ENCODE measurements at places on chromosomes 1 and 21.

GRCh38 chr1:107378426-107378825, 237.6 kb downstream of the NTNG1 start:
- DNase-seq = no peak

DNA sequence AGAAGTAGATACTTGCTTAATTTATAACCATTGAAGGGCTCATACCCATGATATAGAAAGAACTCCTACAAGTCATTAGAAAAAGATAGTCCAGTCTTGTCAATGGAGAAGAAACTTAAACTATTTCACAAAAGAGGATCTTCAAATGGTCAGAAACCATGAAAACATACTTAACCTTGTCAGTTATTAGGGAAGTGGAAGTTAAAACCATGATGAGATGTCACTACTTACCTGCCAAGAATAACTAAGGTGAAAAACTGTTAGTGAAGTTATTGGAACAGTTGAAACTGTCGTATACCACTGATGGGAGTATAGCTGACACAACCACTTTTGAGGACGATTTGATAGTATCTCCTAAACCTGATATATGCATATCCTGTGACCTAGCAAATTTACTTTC, 46.8 kb downstream of the OSBPL9 start:
- DNase-seq = no peak

GRCh38 chr1:224116131-224116530, 2.2 kb downstream of the FBXO28 start:
- DNase-seq = peak; percentile 35

GRCh38 chr1:219413536-219413935, 199.4 kb downstream of the ZC3H11B start:
- no peak for DNase-seq

- no peak for DNase-seq
These were observed 18.9 kb upstream of the BATF3 start for GRCh38 chr1:212718499-212718898.

GRCh38 chr1:904310-904950, 19.3 kb upstream of the SAMD11 start:
- DNase-seq = peak; percentile 58

- no peak for DNase-seq
These were observed 118.3 kb downstream of the DHRS3 start for GRCh38 chr1:12499539-12500240.

GRCh38 chr1:224496826-224497225, 62.2 kb upstream of the WDR26 start:
- DNase-seq = no peak

DNA sequence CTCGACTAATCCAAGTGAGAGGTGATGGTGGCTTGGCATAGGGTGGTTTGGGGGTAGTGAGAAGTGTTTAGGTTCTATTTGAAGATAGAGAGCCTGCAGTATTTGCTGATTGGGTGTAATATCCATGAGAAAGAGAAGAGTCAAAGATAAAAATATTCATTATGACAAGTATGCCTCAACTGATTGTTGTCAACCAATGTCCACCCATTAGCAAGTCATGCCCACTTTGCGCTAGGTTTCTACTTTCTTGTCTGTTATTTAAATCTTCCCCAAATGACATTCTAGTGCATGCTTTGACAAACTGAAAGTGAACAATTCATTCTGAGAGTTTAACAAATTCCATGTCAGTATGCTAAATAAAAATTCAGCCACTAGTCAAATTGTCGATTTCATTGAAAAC, 3.8 kb upstream of the XCL1 start:
- no peak for DNase-seq

DNA sequence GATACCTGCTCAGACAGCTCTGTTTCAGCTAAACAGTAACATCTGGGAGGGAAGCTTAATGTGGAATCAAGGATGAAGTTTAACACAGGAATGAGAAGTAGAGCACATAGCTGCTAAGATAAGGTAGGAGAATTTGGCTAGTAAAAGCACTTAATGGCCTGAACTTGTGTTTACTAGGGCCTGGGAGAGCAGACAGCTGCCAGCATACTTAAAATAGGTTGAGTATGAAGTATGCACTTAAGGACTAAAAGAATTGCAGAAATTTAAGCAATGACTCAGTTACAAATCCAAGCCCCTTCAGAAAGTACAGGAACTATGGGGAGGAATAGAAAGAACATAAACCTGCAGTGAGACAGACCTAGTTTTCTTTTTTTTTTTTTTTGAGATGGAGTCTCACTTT, 53.0 kb downstream of the BACH1 start:
- no peak for DNase-seq

DNA sequence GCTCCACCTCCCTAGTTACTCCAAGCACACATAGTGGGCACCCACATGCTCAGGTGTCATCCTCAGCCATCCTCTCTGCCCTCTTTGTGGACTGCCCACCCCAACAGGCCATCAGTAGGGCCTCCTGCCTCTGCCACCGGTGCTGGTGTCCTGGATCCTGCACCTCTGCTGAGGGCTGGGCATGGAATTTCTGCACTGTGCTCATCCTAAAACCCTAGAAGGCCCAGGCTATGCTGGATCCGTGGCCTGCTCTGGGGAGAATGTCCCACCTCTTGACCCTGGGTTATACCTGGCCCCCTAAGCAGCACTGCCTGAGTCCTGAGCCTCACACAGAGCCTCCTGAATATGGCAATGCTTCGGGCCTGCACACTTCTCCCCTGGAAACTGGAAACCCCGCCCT, 318.3 kb downstream of the MATN1 start:
- DNase-seq = no peak

GRCh38 chr1:28887419-28887834, 26.9 kb upstream of the EPB41 start:
- DNase-seq = no peak

DNA sequence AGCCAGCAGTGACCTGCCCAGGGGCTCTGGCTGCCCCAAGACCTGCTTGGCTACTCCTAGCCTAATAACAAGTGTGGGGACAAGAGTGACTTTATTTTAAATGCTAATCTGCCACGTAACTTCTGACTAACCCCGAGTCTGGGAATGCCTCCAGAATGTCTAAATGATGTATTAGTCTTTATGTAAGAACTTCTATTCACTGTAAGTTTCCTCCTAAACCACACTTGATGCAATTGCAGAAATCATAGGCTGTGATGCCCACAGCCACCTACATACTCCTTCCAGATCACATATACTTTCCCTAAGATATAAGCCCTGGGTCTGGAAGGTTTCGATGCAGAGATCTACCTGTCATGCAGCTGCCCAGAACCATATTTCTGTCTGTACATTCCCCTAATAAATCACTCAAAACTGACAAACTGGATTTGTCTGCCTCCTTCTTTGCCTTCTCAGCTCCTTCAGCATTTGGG, 5.9 kb upstream of the VPS45 start:
- DNase-seq = no peak

DNA sequence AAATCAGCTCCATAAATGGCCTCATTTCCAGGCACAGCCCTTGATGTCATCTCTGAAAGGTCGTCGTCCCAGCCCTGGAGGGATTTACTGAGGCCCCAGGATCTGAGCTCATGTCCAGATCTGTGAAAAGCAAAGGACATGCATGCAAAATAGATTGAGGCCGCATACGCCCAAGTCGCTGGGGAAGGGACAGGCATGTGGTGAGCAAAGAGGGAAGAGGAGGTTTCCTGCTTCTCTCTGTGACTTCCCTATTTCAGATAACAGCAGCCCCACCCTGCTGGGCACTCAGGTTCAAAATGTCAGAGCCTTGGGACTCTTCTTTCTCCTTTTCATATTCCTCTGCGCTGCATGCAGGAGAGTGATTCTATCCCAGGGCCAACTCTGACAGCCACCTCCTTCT, 197.2 kb downstream of the ADSS2 start:
- DNase-seq = peak; percentile 78

- no peak for DNase-seq
These were observed 122.3 kb upstream of the TMPRSS2 start for GRCh38 chr21:41630249-41630648.

DNA sequence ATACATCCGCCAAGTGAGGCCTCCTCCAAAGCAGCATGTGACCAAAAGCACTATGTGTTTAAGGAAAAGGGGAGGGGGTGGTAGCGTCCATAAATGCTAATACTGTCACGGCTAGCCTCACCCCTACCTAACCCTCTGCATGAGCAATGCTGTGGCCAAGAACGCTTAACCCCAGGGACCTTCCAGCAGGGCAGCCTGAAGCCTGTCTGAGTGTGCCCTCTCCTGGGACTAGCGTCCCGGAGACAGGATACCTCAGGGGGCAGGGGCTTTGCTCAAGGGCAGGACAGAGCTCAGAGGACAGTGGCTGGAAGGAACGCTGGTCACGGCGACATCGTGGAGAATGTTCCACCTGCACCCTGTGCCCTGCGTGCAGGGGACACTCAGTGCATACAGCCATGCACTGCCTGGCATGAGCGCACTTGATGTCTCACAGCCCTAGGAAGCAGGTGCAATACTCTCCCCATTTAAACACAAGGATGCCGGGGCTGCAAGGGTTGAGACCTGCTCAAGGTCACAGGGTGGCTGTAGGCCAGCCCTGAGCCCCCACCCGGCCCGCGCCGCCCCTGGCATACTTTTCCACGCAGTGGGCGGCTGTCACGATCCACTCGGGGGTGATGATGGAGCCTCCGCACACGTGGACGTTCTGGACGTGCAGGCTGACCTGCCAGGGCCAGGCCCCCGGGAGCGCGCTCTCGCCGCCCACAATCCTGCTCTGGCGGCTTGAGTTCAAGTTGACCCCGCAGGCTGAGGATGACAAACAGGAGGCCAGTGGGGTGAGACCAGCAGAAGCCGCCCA, 35.0 kb downstream of the TMPRSS2 start:
- no peak for DNase-seq

DNA sequence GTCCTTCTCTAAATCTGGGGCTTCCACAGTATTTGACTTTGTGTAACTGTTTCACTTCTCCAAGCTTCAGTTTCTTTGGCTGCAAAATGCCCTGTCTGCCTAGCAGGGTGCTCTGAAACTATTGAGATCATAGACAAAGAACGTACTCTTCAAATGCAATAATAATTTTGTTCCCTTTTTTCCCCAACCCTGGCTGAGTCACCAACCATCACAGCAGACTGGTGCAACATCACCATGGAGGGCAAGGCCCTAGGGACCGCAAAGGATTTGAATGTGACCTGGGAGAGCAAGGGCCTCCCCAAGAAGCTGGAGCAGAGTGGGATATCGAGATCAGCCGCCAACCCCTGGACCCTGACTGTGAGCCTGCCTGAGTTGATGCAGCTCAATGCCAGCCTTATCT, 115.0 kb downstream of the FCRL5 start:
- DNase-seq = no peak

DNA sequence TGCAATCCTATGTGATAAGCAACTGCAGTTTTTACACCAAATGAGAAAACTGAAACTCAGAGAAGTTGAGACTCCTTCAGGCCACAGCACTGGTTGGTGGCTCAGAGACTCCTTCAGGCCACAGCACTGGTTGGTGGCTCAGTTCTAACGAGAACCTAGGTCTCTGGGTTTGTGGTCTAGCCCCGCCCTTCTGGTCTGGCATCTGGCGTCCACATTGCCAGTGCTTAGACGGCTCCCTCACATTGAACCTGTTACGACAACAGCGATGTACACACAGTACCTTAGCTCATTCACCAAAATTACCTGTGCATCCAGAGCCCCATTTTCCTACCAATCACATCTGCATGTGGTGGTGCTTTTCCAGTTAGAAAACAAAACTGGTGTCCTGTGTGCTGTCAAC, 66.1 kb downstream of the NID1 start:
- DNase-seq = no peak

DNA sequence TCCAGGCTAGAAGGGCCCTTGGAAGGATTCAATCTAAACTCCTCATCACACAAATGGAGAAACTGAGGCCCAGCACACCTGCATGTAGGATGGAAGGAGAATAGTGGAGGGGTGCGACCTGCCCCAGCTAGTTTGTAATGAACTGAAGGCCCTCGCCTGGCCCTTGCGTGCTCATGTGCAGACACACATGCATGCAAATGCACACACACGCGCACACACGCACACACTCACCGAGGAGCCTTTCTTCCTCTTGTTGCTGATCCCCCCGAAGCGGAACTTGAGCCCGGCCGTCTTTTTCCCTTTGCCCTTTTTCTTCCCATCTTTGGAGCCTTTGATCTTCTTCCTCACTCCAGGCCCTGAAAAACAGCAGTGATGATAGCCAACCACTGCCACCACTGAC, 27.9 kb downstream of the CHD5 start:
- DNase-seq = no peak

DNA sequence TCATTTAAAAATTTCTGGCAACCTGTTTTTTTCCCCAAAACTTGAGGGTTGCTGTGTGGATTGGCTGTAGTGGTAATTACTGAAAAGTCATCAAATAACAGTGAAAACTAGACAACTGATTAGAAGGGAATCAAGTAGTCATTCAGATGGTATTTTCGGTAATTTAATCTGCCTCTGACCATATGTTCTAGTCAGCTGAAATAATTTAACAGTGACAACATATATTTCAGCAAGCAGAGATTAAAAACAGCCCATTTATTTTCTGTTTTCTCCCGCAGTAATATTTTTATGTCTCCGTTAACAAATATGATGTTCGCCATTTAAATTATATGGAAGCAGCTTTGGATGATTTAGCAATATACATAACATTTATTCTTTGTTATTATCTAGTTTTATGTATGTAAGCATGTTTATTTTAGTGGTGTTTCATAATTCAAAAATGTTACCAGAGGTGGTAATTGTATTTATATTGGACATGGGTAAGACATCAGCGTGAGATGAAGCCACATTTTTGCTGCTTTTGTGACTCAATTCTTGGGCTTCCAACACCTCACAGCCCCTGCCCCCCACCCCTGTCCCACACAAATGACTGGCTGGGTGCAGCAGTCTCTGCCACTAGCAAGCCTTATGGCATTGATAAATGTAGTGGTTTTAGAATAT, 104.4 kb downstream of the GALNT2 start:
- DNase-seq = no peak

DNA sequence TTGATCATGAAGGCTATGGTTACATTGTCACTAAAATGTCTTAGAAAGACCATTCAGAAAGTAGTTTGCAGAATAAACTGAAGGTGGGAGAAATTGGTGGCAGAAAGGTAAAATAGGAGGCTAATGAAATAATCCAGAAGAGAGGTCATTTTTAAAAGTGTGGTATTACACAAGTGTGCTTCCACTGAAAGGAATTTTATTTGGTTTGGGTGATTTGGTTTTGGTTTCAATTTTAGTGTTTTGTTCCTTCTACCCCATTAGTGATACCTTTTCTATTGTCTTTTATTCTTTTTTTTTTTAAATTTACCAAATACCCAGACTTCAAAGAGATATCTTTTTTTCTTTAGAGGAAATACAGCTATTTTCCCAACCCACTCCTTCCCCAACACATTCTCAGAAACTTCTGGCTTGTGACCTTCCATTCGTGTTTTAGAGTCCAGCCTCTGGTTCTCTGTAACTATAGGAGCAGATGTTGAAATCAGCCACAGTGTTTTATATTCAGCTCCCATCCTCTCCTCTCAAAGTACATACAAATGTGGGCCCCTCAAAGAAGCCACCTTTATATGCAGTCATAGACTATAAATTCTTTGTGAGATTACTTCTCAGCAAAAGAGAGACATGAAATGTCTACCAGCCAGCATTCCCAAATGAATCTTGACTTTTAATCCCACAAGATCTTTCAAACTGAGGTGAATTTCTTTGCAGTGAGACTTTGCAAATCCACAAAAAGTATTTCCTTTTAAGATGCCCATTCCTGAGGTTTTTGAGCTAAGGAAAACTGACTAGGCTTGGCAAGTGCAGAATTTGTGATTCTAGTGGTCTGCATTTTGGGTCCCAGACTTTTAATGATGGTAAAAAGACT, 42.0 kb upstream of the PALMD start:
- no peak for DNase-seq
